Stimulated activated CD4-positive, alpha-beta T cell treated with anti-CD3 and anti-CD28 coated beads, TNF-alpha, amount 100 ng/mL, for 1 hour (primary cell): ENCODE measurements at places on chromosomes 3 and 15.

- no peak for DNase-seq
These were observed 3.5 kb upstream of the PLA2G4E start for GRCh38 chr15:42024303-42024702.

GRCh38 chr3:13552857-13553652, 4.1 kb downstream of the FBLN2 start:
- no peak for DNase-seq

DNA sequence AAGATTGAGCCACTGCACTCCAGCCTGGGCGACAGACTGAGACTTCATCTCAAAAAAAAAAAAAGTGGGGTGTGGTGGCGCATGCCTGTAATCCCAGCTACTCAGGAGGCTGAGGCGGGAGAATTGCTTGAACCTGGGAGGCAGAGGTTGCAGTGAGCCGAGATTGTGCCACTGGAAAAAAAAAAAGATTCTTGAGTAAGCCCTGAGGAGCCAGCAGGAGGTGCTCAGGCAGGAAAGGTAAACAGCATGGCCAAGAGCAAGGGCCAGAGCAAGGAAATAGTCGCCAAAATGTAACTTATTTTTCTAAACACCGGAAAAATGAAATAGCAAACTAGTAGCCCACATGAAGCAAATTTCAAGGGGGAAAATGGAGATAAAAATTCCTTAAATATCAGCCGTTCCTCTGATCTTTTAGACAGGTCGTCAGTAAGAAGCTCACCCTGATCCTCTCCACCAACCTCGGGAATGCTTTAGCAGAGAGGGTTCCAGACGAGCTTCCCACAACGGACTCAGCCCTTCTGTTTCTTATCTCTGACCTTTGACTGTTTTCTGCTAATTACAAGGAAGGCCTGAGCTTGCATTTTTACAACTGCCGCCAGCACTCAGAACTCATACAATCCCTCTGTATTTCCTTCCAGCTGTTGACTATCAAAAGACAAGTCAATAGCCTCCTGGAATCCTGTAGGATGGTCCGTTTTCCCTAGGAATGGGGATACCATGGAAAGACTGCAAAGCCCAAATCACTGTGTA, 45.0 kb upstream of the AKAP13 start:
- DNase-seq, result no peak

- no peak for DNase-seq
These were observed 295.0 kb upstream of the ATP10A start for GRCh38 chr15:26158176-26158575.

DNA sequence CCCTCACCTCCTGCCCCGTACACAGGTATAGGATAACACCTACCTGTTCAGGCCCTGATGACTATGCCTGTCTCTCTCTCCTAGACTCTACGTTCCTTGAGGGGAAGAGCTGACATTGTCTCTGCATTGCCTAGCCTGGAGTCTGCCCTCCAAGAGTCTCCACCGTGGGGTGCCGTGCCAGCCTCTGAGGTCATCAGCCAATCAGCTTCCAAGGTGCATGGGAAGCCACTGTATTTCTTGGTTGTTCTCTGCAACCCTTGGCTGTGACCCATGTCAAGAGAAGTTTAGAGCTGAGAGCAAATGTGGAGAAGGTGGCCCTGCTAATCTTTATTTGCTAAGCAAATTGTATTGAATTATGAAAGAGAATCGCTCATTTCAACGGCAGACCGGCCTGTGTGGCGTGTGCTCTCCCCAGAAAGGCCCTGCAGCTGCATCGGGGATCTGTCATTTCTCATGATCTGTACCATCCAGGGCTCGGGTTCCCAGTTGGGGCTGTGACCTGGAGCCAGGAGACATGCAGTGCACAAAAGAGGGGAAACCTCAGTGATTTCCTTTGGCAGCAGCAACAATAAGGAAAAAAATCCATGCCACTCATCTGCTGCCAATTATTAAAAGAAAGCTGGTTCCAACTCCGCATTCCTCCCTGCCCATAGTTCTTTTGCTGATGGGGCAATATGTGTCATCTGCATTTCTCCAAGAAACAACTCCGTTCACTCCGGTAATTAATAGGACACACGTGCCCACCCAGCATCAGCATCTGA, 182.2 kb downstream of the MEGF11 start:
- DNase-seq, result no peak

- DNase-seq, result no peak
These were observed 55.9 kb downstream of the THSD4 start for GRCh38 chr15:71171195-71171594.

DNA sequence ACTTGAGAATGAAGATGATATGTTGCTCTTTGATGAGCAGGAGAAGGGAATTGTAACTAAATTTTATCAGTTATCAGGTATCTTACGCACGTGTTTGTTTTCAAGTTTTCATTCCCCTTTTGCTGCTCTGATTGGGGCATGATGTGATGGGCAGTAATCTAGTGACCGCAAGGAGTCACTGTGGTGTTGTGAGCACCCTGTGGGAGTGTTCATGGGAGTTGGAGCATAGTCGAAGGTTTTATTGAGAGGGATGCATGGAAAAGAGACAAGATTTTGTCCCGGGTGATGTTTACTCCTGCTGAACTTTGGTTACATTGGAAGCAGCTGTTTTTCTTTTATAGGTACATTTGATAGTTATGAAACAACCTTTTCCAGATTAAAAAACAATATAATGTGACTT, 2.1 kb downstream of the FAN1 start:
- DNase-seq, result no peak

DNA sequence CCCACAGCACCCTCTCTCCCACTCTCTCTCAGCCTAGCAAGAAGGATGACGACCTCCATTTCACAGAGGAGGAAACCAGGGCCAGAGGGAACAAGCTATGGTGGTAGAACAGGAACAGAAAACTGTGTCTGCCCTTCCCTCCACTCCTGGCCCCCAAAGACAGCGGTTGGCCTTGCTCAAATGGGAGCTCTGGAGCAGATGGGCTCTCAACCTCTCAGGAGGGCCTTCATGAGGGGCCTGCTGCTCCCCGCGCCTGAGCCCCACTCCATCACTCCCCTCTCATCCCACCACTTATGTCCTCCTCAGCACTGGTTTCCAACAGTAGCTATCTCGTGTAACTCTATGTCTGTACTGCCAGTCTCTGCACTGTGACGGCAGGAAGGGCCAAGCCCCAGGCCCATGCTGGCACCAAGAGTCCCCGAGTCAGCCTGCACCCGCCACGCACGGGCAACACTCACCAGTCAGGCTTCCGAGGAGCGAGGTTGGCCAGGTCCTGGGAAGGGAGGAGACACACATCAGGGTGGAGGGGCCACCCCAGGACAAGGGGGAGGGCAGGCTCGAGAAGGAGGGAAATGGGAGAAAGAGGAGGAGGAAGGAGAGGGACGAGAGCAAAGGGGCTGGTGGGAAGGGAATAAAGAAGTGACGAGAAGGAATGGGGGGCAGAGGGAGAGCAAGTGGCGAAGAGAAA, 45.5 kb downstream of the PTH1R start:
- DNase-seq, result no peak

DNA sequence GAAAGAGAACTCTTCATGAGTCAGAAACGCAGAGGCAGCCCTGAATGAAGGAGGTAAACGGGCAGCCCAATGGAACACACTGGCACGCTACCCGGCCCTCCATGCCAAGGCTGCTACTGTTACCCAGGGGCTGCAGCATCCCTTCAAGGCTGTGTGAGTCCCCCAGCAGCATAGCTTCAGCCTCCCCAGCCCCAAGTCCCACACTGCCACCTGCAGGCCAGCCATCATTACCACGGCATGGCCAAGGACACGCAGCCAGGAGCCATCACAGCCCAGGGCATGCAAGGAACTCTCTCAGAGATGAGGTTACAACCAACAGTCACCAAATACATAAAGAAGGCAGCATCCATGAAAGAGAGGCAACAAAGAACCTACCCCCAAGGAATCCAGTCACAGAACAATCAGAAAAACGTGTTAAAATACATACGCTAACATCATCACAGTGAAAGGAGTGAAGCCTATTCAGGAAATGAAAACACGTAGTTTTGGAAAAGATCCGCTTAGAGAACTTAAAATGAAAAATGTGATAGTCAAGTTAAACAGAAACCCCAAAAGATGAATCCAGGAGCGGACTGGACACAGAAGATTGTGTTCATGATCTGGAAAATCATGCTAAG, 22.4 kb downstream of the PLA2G4F start:
- peak; percentile 5 for DNase-seq

DNA sequence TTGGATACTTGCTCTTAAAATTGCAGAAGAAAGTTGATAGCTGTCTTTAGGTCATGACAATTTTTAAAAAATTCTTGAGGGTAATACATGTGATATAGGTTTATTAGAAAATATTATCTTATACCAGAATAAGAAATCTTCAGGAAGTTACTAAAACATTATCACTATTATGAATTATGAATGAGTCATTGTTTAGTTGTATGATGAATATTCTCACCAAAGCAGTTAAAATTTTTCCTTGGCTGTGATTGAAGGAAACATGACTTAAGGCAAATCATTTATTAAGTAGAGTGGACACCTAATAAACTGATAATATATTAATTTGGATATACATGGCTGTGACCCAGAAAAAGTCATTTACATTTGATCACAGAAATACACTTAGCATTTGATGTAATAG, 30.1 kb downstream of the APPL1 start:
- DNase-seq, result no peak

- no peak for DNase-seq
These were observed 1142.2 kb downstream of the IGSF11 start for GRCh38 chr3:117892431-117892841.

DNA sequence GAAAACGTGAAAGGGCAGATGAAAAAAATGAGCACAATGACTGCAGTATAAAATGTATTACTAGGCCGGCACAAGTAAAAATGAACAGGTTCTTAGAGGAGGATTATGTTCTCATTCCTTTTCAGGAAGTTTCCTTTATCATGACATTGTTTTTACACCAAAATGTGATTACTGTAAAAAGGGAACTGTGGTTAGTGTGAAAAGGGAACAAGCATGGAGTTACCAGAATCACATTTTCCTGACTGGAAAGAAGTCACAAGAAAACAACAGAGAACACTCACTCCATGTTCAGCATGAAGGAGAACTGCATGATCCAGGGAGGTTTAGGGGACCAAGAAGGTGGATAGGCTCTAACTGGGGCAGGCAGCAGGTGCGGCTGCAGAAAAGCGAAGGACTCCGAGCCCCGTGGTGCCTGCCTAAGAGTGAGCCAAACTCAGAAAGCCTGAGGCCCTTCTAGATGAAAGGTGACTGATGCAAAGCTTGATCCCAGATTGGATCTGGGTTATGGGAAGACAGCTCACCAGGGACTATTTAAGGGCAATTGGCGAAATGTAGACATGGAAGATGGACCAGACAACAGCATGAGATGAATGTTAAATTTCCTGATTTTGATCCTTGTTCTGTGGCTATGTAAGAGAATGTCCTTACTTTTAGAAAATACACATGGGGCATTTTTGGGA, 77.3 kb downstream of the CCR1 start:
- no peak for DNase-seq

DNA sequence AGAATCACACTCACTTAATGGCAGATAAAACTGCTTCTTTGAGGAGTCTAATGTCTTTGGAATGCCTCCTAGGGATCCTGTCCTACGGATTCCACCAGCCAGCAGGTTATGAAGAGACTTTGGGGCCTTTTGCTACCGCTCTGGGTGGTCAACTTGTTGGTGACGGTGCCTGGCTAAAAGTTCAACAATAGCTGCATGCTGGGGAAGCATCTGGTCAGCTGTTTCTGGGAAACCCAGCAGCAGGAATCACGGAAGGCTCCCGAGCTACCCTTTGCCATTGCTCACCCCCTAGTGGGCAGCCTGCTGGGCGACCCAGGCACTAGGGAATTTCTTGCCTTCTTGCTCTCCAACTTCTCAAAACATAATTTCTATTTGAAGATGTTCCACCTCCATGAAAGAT, 263.3 kb downstream of the NEK10 start:
- no peak for DNase-seq

GRCh38 chr3:13078163-13078905, 5.1 kb upstream of the IQSEC1 start:
- no peak for DNase-seq

- no peak for DNase-seq
These were observed 12.2 kb upstream of the CSTA start for GRCh38 chr3:122312826-122313225.

GRCh38 chr15:35519541-35520149, 26.3 kb downstream of the DPH6 start:
- DNase-seq, result no peak

- no peak for DNase-seq
These were observed 5.2 kb upstream of the SPINK8 start for GRCh38 chr3:48338635-48339034.

DNA sequence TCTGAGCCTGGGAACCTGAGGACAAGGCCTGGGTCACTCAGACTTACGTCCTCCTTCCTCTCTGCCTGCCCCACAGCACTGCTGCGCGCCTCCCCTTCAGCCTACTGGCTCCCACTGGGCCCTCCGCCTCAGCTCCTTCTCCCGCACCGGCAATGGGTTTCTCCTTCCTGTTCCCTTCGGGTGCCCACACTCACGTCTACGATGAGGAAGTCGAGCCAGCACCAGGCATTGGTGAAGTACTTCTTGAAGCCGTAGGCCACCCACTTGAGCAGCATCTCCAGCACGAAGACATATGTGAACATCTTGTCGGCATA, 70.0 kb downstream of the EXOG start:
- no peak for DNase-seq

- DNase-seq, result no peak
These were observed 175.4 kb upstream of the PRICKLE2 start for GRCh38 chr3:64400706-64401105.

GRCh38 chr15:100463515-100463914, 65.2 kb downstream of the CERS3 start:
- DNase-seq, result no peak

DNA sequence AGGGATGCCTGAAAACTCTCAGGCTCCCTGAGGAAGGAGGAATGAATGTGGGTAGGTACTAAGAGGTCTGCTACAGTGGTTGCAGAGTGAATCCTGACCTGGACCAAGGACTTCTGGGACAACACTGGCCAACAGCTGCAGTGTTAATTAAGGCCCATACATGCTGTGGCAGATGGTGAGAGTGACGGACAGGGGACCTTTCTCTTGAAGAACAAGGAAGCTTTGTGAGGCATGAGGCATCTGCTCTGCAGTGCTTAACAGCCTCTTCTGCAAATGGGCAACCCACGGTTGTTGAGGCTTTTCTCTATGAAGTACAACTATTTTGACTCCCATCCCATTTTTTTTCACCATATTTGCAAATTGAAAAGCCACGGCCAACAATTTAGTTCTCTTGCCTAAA, 26.6 kb upstream of the ACAN start:
- no peak for DNase-seq

DNA sequence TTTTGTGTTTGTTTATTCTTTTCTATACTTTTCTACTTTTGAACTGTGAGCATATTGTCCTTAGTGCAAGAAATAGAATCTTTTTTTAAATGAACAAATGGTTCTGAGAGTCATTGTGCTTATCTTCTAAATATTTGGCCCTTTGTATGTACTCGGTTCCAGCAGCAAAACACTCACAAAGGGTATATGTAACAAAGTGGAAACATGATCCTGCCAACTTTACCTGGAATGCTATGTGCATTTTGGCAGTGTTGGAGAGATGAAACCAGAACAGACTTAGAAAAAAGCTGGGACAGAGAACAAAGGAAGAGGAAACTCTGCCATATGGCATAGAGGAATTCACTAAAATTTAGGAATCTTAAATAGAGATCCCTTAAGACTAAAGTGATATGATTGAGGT, 150.1 kb downstream of the FGF12 start:
- DNase-seq, result no peak

GRCh38 chr15:46231786-46232185, 597.0 kb downstream of the SQOR start:
- no peak for DNase-seq
